Caco-2 (cell line): ENCODE measurements at places on chromosomes 7 and 10. TPM values are rescaled to one million over a fixed set of nuclear protein-coding genes. Genes with fewer than 3 reads are reported as not detected.

DNA sequence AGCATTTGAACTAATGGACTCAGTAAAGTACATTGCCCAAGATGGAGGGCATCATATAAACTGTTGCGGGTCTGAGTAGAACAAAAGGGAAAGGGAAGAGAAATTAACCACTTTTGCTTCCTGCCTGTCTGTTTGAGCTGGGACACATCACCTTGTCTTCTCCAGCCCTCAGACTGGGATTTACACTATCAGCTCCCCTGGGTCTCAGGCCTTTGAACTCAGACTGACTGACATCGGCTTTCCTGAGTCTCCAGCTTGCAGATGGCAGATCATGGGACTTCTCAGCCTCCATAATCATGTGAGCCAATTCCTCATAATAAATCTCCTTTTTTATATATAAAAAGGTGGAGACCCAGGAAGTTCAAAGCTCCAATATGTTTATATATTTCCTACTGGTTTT lies 23.0 kb upstream of the WASL start:
- H3K27me3 ChIP-seq = no peaks in the 10 kb centered on the region
- no peak overlapping the region for H3K27ac ChIP-seq
- H3K4me3 ChIP-seq = no peak overlapping the region
- 0 out of 2 replicates have a peak, but pooled peaks cover 7% of the 10 kb centered on the region for H3K4me1 ChIP-seq

DNA sequence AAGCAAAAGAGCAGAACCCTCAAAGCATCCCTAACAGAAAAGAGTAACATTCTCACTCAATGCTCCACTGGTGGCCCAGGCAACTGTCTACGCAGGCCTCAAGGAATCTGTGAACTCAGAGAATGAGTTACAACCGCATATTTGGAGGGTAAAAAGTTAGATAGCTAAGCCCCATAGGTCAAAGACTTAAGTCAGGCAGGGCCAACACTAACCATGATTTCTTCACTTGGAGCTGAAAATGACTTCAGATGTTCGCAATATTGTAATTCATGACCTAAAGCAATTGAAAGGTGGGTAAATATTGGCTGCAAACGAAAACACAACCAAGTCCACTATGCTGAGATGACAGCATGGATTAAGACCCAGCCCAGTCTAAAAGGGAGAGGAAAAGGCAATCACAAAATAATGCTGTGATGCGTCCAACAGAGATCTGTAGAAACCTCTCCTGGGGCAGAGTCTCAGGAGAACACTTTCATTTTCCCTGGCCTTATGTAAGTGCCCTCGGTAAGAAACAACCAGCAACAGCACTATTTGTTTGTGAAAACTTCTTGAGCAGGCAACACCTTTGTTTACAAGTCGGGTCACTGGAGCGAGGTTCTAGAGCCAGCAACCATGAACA lies 176.5 kb downstream of the TNS3 start:
- peaks cover 4% of the 10 kb centered on the region; the same call in 1 of the 2 replicates for H3K36me3 ChIP-seq
- no peak overlapping the region for H3K4me3 ChIP-seq
- no peaks in the 10 kb centered on the region for H3K27me3 ChIP-seq
- DNase-seq = no peak

The RSPH10B2 gene
- total RNA-seq = 0.45 TPM in 1 of 2 replicates, not detected in the other

- no peaks in the 10 kb centered on the region for H3K4me1 ChIP-seq
- H3K36me3 ChIP-seq = no peaks in the 10 kb centered on the region
- no peak overlapping the region for H3K4me3 ChIP-seq
- DNase-seq = no peak
Measured at GRCh38 chr10:1731592-1731991, 5.7 kb downstream of the ADARB2 start.

DNA sequence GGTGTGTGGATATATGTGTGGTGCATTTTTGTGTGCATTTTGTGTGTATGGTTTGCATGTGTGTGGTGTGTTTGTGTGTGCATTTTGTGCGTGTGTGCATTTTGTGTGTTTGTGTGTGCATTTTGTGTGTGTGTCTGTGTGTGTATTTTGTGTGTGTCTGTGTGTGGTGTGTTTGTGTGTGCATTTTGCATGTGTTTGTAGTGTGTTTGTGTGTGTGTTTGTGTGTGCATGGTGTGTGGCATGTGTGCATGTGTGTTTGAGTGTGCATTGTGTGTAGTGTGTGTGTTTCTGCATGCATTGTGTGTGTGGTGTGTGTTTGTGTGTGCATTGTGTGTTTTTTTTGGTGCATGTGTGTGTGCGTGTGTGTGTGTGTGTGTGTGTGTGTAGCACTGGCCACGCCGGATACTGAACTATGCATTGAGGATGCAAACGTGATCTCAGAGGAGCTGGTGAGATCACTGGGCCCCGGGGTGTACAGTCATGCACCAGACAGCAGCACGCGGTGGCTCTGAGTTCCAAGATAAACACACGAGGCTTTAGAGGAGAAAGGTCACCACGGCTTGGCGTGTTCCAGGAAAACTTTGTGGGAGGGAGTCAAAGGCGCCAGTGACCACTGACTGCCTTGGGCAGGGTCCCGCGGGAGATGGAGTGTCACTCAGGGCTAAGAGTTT lies 106.6 kb upstream of the SHH start:
- peak; percentile 88 for DNase-seq
- no peak overlapping the region for H3K4me3 ChIP-seq
- H3K36me3 ChIP-seq = no peaks in the 10 kb centered on the region
- H3K27ac ChIP-seq = peak overlapping the region; percentile 60
- peaks cover 36% of the 10 kb centered on the region for H3K4me1 ChIP-seq

The PLPP4 gene
- total RNA-seq = 0.56 and 0.61 TPM in 2 replicates
